ENCODE measurements at places on chromosomes 5 and 9. TPM values are rescaled to one million over a fixed set of nuclear protein-coding genes. Genes with fewer than 3 reads are reported as not detected.

DNA sequence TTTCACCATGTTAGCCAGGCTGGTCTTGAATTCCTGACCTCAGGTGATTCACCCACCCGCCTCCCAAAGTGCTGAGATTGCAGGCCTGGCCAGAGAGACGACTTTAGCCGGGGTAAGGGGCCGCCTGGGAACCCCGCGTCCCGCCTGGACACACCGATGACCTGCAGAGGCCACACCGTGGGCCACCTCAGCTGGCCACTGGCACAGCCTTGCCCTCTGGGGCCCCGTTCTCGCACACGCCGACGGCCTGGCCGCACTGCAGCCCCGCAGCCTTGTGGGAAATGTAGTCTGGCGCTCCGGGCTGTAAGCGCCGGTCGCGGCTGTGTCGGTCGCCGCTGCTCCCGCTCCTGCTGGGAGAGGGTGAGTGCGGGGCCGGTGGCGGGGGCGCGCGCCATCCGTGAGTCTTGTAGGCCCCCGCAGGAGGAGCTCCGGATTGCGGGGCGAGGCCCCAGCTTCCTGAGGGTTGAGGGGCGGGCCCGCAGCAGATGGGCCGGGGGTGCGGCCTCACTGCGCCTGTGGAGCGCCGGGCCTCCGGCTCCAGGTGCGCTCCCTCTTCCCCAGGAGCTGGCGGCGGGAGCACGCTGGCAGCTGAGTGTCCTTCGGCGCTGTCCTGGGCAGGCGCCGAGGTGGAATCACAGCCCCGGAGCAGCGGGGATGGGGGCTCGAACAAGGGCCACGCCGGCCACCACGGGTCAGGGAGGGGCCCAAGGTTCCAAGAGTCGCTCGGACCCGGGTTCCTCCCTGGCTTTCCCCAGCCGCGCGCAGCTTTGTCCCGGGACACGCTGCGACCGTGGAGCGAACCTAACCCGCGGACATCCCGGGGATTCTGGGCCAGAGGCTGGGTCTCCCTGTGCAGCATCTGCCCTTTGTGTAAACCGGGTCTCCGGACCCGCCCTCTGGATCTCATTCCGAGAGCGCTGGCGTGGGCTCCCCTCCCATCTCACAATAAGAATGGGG, at the start of gene ZFP2:
ZFP2 (plus strand) TSS at position 299 of the 957 bp plus-strand sequence. CDS start 35,401 bp downstream, outside the sequence.
- peak; percentile 52 for DNase-seq

DNA sequence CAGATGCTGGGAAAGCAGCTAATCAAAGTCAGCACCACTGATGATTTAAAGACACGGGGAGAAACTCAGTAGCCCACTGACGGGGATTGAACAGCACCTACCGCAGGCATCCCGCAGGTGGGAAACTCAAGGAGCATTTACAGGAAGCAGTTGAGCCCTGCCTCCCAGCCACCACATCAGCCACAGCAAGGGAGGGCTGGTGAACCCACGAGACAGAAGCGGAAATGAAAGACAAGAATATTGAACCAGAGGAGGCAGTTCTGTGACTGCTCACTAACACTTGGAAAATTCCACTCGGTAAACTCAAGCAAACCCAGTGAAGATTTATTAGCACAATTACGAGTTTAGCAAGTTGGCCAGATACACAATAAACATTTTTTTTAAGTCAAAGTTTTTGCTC, 10.6 kb upstream of the FAM163B start:
- no peak for DNase-seq

DNA sequence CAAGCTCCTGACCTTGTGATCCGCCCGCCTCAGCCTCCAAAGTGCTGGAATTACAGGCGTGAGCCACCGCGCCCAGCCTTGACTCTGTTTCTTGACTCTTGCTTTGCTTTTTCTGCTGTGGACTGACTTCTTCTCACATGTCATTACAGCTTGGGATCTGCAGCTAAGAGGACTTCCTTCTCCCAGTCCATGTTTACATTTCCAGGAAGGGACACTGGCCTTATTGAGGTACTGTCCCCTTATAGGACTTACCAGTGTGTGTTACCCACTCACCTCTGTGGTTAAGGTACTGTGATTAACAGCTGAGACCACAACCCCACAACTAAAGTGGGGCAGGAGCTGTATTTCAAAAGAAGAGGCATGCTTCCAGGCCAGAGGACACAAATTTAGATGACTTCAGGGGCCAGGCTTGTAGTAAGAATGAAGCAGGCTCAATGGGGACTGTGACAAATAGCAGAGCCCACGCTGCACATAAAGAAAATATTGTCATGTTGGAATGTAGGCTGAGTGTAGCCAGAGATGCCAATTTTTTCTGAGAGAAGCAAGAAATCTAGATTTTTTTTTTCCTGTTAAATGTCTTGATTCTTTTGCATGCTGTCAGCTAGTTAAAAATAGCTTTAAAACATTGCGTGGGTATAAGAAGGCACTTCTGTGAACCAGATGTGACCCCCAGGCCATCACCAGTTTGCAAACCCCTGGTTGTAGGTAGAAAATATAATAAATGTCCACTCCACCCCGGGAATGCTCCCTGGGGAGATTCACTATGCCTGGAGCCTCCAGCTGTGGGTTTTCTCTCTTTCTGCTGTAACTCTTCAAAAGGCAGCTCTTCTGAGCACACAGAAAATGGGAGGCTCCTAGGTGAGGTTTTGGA, 75.0 kb downstream of the PTPDC1 start:
- DNase-seq = no peak

DNA sequence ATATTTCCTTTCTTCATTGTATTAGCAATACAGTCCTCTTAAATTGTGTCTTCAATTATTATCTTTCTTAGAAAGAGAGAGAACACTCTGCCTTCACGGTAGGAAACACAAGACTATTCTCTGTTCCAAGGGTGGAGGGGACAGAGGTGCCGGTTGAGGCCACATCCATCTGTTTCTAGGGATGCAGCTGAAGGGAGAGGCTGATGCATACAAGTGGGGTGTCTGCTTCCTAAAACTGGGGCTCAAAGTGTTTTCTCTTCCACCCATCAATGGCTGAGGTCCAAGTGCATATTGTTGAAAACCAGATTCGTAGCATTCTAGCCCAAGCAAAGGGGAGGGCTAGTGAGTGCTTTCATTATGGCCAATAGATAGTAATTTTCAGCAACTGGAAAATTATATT, 9.5 kb downstream of the IRX2 start:
- DNase-seq = no peak

GRCh38 chr5:68015381-68016302, 199.9 kb upstream of the PIK3R1 start:
- DNase-seq = no peak

DNA sequence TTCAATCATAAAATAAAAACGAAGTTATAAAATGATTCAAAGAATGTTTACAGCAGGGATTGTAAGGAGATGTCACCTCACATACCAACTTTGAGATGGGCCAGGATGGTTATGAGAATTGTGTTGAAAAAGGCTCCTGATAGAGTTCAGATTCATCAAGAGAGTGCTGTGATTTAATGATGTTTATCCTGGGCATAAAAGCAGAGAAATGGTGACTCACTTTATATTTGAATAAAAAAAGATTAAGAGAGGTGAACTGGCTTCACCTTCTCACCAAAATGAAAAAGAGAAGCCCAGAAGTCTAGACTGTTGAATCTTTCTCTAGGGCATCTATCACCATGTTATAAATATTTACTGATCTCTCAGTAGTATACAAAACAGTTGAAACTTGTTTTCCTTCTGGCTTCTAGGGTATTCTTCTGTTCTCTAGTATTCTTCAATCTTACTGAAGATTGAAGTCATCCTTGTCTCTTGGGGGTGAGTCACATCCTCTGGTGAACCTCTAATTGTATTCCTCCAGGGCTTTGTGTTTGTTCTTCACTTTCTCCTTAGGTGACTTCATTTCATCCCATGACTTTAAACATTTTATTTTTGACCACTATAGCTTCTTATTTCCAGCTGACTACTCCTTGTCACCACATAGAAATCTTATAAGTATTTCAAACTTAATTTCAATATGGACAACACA, 1237.3 kb upstream of the C9orf72 start:
- no peak for DNase-seq

The IL7R gene
- polyA plus RNA-seq = 1.2 TPM

The ARHGAP26 gene
- 10.7 TPM for polyA plus RNA-seq

The MEGF10 gene
- polyA plus RNA-seq = 0.75 TPM
